ENCODE measurements at places on chromosomes 12 and 14.

- DNase-seq = no peak
Observed at GRCh38 chr14:23055621-23056144, 1.6 kb downstream of the CDH24 start.

GRCh38 chr12:123498126-123498825 is 35.2 kb downstream of the RILPL1 start:
- no peak for DNase-seq

GRCh38 chr14:23186913-23187654 is 3.6 kb upstream of the SLC7A8 start:
- DNase-seq = no peak

DNA sequence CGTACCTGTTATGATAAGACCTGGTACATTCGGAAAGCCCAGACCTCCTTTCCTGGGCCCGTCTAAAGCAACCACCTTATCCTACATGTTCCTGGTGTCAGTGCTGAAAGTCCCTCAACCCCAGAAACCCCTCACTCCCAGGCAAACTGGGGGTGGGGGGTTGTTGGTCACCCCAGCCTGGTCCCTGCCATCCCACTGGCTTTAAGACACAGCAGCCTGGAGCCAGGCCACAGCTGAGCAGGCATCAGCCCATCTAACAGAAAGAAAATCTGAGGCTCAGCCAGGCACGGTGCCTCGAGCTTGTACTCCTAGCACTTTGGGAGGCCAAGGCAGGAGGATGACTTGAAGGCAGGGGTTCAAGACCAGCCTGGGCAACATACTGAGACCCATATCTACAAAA is 4.5 kb downstream of the SELPLG start:
- no peak for DNase-seq

DNA sequence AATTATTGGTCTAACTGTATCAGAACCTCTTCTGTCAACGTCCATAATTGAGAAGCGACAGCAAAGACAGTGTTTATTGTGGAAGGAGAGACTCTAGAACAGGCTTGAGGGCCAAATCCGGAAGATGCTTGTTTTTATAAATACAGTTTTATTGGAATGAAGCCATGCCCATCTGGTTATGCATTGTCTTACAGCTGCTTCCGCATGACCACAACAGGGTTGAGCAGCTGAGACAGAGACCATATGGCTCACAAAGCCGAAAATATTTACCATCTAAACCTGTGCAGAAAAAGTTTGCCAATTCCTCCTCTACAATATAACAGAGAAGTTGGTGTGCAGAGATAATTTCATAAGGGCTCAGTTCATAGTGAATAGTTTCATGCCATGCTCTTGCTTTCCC is 24.5 kb downstream of the PRKAB1 start:
- no peak for DNase-seq

- DNase-seq = no peak
Observed at GRCh38 chr12:117000316-117000715, 89.6 kb downstream of the FBXW8 start.

GRCh38 chr14:104975481-104976197 is 2.5 kb downstream of the AHNAK2 start:
- DNase-seq = no peak

DNA sequence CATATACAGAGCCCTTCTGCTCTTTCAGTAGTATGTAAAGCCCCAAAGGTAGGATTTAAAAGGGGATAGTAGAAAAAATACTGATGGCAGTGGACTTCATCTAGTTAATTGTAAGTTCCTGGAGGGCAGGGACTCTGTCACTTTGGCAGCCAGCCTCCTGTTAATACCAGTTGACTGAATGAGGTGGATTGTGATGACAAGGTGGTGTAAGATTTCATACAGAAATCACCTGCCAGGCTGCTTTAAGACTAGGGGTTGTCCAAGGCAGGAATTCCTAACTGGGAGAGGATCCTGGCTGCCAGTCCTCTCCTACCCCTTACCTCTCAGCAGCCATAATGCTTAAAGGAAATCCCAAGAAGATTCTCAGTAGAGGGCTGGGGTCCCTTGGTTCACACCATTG is 7.3 kb downstream of the DYRK2 start:
- no peak for DNase-seq

GRCh38 chr14:69358233-69358963 is 39.7 kb downstream of the ERH start:
- no peak for DNase-seq

- DNase-seq = no peak
Observed at GRCh38 chr12:55713721-55714120, 2.1 kb upstream of the BLOC1S1 start.

DNA sequence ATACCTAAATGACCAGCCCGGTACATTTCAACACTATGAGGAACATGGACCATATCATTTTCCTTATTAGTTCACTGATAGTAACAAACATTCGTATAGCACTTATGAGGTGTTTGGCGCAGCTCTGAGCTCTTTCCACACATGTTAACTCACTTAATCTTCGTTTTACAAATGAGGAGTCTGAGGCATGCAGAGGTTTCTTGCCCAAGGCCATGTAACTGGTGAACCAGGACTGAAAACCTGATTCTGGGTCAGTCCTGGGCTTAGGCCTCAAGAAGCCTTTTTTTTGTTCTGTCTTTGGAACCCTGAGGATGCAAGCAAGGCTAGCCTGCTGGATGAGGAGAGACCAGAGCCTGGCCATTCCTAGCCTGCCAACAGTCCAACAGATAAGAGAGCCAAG is 55.0 kb downstream of the C14orf132 start:
- DNase-seq = no peak

DNA sequence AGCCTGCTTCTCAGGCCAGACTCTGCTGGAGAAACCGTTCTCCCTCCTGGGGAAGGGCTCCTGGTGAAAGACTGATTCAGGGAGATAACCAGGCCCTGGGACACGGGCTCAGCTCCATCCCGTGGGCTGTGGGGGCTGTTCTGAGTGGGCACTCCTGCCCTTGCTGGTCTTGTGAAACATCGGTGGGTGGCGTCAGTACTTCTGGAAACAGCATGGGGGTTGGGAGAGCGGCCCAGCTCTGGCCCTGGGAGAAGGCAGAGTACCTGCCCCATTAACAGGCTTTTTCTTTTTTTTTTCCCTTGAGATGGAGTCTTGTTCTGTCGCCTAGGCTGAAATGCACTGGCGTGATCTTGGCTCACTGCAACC is 786 bp downstream of the SLC25A47 start:
- no peak for DNase-seq

DNA sequence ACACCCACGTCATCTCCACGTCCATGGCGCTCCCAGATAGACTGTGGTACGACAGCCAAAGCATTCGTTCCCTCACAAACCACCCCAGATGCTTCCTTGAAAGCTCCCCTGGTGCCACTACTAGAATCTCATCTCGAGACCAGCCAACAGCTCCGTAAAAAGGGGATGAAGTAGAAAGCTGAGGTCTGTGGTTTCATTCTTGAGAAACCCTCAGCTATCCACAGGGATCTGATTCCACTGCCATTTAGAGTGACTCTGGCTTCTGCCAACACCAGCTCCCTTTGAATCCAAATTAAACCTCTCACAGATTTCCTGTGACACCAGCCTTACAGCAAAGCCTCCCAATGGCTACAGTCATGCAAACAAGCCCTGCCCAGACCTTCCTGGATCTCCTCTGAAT is 18.5 kb upstream of the FOXN3 start:
- DNase-seq = no peak

- DNase-seq = no peak
Observed at GRCh38 chr12:5210923-5211290, 167.2 kb downstream of the KCNA5 start.

- no peak for DNase-seq
Observed at GRCh38 chr14:95499354-95499750, 17.1 kb downstream of the SYNE3 start.

DNA sequence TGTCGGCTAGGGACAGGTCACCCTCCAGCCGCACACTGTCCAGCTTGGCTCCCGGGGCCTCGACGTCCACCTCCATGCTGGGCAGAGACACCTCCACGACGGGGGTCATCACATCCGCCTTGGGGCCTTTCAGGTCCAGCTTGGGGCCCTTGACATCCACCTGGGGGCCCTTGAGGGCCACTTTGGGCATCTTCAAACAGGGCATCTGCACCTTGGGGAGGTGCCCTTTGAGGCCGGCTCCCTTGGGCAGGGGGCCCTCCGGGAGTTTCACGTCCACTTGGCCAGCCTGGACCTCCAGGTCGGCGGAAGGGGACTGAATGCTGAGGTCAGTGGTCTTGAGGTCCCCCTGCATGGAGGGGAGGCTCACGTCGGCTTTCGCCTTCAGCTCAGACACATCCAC is 17.9 kb downstream of the PLD4 start:
- DNase-seq = no peak

DNA sequence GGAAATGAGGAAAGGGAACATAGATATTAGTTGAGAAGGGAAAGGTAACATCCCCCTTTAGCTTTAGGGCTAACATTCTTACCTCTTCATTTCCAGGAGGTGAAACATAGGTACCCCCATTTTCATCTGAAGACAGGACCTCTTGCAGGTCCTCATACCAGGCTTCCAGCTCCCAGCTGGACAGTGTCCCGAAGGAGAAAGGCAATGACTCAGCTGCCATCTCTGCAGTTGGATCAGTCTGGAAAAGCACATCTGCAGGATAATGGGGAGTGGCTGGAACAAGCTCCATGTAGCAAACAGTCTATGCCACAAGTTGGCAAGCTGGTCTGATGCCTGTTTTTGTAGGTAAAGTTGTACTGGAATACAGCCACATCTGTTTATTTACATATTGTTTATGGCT is 3.1 kb downstream of the DDIT3 start:
- DNase-seq = no peak

DNA sequence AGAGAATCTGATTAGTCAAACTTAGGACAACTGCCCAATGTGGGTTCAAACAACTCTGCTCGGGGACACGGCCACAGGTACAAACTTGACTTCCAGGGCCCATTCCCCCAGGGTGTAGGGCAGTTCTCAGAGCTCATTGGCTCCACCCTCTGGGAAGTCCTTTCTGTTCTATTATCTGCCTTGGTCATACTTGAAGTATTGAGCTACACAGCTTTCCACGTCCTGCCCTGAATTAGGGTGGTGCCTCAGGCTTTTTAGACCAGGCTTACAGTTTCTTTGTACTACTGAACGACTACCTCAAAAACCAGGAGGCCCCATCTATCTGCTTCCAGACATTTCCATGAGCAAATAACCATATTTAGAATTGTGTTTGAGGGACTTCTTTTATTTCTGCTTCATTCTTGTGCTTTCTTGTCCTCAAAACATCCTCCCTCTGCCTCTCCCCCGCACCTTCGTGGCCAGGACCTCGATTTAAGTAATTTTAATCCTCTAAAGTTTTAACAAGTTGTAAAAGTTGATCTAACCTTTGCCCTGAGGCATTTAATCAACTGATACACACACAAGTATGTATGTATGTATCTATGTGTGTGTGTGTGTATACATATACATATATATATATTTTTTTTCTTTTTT is 281.7 kb upstream of the AMIGO2 start:
- no peak for DNase-seq
